ENCODE measurements at places on chromosomes 2 and 18.

- no peak for DNase-seq
These were observed 190.9 kb downstream of the EIPR1 start for GRCh38 chr2:3186766-3187165.

GRCh38 chr2:101223814-101224231, 28.9 kb upstream of the CNOT11 start:
- no peak for DNase-seq

GRCh38 chr18:72539901-72540300, 4.2 kb downstream of the CBLN2 start:
- no peak for DNase-seq

DNA sequence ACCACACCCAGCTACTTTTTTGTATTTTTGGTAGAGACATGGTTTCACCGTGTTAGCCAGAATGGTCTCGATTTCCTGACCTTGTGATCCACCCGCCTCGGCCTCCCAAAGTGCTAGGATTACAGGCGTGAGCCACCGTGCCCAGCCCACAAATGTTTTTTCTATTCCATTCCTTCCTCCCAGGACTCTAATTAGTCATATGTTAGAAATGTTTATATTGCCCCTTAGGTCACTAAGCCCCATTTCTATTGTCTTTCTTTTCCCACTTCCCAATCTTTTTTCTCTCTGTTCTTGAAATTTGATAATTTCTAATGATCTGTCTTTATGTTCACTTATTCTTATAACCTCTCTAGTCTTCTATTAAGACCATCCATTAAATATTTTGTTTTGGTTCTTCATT, 31.3 kb upstream of the CDCA7 start:
- DNase-seq, result no peak

DNA sequence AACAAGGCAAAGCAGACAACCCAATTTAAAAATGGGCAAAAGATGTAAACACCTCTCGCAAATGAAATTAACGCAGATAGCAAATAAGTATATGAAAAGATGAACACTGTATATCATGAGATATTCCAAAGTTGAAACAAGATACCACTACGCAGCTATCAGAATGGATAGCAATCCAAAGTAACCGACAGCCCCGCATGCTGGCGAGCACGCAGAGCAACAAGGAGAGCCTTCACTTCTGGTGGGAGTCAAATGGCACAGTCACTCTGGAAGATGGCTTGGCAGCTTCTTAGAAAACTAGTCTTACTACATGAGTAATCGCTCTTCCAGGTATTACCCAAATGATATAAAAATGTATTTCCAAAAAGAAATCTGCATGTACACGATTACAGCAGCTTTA, 1.4 kb downstream of the NDUFA10 start:
- DNase-seq, result no peak

DNA sequence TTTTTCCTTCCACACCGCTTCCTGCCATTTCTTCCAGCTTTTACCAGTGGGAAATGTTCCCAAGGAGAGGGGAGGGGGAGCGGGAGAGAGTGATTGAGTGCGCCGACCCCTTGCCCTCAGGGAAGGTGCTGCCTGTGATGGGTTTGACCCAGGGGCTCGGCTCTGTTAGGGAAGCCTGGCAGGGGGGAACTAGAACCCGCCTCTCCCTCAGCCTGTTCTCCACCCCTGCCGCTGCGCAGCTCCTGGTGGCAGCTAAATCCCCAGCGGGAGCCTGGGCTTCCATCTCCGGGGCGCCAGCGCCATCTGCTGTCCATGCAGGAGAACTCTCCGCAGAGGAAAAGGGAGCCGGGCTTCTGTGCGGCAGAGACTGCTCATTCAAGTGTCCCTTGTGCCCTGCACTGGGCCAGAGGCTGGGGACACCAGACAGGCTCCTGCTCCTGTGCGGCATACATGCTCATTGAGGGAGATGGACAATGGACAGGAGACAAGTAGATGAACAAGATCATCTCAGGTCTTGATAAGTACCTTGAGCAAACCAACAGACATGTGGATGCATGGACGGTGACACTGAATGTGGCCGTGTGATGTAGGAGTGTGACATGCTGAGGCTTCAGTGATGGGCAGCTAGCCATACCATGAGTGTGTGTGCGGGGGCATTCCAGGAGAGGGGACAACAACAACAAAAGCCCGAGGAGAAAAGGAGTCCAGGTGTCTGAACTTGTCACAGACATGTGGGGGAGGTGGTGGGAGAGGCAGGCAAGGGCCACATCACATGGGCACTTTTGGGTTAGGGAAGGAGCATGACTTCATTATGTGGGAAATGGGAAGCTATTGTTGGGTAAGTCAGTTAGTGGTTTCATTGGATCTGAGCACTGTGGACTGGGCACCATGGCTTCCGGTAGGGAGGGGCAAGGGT, 13.3 kb downstream of the CHPF start:
- DNase-seq, result peak; percentile 79

DNA sequence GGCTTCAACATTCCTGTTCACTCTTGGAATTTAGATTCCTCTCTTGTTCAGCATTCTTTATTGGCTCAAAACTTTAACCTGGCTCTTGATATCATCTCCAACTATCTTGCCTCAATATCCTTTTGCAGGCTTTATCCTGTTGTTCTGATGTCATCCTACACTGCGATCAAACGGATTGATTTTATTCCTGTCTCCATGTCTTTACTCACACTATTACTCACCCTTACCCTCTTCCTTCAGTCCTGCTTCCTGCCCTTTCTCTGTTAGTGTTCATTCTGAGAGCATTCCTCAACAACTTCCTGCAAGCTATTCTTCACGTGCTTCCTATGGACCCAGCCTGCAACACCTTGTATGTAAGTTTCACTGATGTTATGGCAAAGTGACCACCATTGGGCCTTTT, 264.7 kb downstream of the RNF152 start:
- DNase-seq, result no peak

DNA sequence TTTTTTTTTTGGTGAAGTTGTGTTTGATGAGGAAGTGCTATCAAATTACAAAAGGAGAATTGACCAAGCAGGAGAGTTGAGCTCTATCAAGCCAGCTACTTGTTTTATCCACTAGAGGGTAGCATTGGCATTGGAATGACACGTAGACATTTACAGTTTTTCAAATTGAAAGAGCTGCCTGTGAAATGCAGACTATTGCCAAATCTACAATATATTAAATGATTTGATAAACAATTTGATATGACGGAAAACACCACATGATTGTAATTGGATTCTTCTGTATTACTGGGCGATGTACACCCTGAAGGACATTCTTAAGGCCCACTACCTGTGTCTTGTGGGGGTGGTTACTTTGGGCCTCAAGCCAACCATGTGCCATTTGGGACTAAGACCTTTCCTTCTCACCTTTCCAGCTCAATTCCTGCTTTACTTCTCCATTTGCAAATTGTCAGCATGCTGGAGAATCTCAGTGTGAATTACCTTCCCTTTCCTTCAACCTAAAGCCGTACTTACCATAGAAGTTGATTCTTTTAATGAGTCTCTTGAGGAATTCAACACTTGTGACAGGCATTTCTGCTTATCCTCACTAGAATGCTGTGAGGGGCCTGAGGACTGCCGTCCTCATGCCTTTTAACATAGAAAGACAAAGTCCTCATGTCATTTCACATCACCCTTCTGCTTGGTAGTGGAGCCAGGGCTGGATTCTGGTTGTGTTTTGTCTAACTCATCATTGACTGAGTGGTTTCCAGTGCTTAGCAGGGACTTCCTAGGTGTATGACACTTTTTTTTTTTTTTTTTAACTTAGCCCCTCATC, 134.8 kb upstream of the THUMPD2 start:
- DNase-seq, result no peak

DNA sequence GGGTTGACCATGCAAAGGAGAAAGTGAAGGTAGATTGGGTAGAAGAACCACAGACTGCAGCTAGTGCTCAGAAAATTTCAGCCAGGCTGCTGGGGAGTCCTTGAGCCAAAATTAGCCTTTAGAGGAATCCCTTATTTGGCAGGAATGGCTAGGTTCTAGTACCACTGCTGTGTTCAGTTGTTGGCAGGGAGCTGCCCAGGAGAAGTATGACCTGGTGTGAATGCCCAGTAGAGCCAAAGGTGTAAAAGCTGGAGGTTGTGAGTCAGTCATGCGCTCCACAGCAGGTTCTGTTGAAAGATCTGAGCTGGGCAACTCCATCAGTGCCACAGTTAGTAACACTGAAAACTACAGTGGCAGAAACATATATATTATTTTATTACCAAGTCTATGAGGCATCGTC, 36.4 kb upstream of the TBR1 start:
- no peak for DNase-seq

- no peak for DNase-seq
These were observed 39.6 kb downstream of the POLR1A start for GRCh38 chr2:86066007-86066578.
